ENCODE measurements at places on chromosomes 11 and 22.

DNA sequence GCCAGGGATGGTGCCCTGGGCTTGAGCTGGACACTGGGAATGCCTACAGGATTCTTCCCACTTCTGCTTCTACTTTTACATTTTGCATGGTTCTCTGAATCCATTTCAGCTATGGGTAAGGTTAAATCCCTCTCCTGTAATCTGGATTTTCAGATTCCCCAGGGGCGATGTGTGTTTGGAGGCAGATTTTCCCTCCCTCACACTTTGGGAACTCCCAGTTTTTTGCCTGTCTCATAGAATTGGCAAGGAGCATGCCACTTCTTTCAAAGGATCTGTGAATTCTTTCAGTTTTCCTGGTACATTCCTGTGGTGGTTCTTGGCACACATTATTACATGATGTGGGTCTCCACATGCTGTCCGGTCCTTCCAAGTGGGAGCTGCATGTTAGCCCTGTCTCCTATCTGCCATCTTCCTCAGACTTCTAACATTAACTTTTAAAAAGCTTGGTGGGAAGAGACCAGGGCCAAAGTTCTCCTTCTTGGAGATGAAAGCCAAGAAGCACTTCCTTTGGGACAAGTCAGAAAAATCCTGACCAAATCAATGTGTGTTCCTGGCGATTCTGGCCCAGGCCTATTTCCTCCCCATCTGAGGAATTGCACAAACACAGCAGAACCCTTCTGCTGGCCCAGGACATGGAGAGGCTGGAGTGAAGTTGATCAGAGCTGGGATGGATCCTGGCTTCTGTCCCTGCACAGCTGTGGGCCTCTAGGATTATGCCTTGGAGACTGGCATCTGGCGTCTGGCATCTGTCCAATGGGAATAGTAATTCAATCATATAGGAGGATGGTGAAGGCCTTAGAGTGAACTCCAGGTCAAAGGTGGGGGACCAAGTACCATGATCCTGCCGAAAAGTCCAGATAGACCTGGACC, 5.4 kb upstream of the APOL2 start:
- no peak for DNase-seq

DNA sequence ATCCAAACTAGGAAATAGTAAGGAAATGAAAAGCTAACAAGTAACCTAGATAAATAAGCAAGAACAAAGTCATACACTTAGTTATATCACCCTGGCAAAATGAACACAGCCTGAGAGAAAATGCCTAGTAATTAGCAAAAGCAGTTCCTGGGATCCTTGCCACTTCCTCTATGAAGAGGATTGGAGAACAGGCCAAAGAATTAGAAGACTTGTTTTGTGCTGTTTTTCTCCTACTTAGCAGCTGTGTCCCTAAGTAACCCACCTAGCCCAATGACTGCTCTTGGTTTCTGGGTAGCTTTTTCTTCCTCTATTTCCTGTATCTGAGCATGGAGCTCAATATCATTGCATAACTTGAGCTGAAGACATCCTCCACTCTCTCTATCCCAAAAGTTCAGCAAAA, 713.9 kb downstream of the ETS1 start:
- DNase-seq = no peak

GRCh38 chr11:87356428-87356827, 318.7 kb downstream of the TMEM135 start:
- DNase-seq = no peak

GRCh38 chr22:49349181-49349835, 478.4 kb downstream of the BRD1 start:
- no peak for DNase-seq

GRCh38 chr11:36057379-36058042, 113.6 kb downstream of the LDLRAD3 start:
- no peak for DNase-seq
